ENCODE measurements at places on chromosomes 7 and 10.
A peak's percentile ranks its signal among the peaks of the same experiment; 100 is the strongest.

GRCh38 chr10:94630017-94630688, 53.4 kb upstream of the CYP2C18 start:
- peak; percentile 1 for DNase-seq

DNA sequence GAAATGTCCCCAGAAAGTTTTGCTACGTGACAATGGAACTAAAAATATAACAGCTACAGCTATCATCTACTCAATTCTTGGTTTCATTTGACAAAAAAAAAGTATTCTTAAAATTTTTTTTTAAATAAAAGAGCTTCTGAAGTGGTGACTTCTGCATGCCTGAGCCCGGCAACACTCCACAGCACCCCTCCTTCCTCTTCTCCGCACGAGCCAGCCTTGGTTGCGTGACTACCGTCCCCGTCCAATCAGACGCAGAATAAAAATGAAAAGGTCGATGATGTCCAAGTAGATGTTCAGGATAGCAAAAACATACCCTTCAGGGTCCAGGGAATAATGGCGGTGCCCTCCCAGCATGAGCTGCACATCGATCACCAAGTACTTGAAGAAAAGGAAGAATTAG, 34.5 kb upstream of the GATAD1 start:
- no peak for DNase-seq

GRCh38 chr10:124186956-124187355, 93.6 kb upstream of the CHST15 start:
- DNase-seq, result no peak

DNA sequence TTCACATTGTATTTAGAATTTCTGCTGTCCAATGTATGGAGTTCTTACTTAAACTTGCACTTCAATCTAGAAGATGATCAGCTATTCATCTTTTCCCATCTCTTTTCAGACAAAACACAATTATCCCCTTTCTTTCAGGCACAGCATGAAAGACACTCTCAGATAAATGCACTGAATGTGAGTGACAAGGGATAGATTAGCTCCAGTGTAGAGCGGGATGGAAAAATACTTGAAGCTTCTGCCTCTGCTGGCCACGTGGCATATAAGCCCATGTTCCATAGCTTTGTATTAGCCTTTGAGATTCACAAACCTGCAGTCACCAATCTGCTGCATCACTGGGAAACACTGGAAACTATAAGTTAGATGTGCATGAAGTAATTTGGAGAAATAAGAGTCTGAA, 162.2 kb upstream of the FAM3C start:
- no peak for DNase-seq

- DNase-seq, result no peak
Observed at GRCh38 chr10:63068246-63068645, 64.9 kb upstream of the NRBF2 start.

DNA sequence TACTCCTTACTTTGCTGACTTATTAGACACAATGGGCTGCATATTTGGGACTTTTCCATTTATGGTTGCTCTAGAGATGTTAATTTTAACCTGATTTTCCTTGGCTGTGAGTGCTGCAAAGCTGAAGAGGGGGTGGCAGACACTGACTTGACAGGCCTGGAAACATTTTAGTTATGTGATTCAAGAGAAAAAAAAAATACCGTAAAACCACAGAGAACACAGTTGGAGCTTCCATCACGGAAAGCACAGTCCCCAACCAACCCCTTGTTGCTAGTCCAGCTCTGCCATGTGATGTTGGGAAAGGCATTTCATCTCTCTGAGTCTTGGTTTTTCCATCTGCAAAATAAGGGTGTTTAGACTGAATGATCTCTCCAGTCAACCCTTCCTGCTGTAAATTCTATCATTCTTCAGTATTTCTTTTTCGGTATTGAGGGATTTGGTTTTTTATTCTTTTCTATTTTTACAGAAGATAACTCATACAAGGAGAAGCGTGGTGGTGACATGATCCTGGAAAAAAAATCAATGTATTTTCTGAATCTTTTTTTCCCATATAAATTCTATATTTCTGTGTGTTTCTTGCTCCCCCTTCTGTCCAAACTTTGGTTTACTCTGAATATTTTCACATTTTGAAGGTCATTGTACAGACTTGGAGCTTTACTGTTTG, 246.1 kb downstream of the REEP3 start:
- no peak for DNase-seq

DNA sequence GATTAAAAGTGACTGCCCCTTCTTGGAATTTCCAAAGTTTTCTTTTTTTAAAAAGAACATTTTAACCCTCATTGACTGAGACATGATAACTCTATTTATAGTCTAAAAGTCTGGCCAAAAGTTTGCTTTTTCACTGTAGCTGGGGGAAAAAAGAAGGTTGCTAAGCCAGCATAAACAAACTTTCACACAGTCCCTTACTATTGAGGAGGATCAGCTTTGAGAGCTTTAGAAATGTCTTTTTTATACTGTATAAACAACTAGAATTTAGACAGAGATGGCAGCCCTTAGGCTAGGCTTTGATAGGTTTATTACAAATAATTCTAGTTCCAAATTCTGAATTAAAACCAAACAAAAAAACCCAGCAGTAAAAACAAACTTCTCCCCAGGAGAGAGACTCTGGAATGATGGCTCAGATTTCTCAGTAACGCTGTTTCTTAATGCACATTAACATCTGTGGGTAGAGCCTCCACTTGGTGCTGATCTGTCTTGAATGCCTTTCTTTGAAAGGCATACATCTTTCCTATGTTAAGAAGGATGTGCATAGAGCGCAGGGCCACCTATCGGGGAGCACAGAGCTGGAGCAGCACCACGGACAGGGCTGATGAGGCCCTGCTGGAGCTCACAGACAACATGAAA, 100.9 kb upstream of the PDLIM1 start:
- peak; percentile 7 for DNase-seq

DNA sequence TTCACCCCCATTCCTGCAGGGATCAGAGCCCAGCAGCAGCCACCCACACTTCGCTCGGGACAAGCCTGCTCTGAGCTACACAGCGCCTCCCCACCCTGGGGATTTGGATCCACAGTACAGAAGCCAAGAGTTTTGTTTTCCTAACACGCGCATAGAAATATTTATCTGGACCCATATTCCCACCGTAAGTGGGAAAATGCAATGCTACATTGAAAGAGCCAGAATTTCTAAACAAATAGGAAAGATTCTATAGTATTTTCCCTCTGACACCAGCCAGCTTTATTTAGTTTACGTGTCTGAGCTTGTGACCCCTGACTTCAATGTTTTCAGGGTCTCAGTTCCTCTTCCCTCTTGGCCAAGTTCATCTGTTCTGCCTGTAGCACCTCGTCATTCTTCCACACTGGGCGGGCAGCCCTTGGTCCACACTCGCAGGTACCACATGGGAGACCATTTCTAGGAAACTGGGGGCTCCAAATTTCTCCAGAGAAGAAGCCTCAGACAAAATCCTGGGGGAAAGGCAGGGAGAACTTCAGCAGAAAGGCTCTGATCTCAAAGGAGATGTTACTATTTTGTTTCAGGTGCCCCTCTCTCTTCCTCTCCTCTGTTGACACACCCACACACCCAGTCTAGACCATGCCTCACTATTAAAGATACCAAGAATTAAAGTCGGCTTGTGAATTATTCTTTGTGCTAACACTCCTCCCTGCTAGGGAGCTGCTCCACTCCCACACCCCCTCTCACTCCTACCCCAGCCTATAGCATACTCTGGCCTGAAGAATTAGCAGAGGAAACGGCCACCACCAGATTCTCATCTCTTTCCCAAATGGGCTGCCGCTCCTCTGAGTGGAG, 116.0 kb upstream of the PCGF5 start:
- DNase-seq, result no peak

DNA sequence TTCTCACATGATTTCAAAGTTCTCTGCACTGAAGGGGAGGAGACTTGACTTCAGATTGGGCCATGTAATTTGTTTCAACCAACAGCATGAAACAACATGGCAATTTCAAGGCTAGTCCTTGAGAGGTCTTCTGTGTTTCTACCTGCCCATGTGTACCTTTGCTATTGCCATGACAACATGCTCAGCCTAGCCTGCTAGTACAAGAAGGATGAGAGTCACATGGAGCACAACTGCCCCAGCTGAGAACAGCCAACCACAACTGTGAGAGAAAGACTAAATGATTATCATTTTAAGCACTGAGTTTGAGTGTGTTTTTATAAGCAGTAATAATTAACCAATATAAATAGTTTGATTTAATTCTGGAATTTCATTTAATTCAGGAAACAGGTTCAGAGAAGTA, 41.9 kb downstream of the ANKMY2 start:
- DNase-seq, result no peak

DNA sequence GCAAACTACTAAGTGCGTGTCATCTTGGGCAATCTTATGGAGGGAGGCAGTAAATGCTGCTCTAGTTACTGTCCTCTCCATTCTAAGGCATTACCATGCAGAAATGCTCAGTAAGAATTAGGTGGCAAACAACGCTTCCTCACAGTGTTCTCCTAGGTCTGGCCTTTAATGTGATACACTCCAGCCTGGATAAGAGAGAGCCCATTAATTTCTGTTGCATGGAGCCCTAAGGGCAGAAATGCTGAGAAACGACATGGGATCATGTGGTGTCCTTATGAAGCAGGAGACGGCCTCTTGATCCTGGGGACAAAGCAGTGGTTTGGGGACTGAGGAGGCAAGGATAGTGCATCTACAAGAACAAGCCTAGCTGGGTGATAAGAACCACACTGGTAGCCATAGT, 44.0 kb downstream of the SLC25A13 start:
- no peak for DNase-seq

DNA sequence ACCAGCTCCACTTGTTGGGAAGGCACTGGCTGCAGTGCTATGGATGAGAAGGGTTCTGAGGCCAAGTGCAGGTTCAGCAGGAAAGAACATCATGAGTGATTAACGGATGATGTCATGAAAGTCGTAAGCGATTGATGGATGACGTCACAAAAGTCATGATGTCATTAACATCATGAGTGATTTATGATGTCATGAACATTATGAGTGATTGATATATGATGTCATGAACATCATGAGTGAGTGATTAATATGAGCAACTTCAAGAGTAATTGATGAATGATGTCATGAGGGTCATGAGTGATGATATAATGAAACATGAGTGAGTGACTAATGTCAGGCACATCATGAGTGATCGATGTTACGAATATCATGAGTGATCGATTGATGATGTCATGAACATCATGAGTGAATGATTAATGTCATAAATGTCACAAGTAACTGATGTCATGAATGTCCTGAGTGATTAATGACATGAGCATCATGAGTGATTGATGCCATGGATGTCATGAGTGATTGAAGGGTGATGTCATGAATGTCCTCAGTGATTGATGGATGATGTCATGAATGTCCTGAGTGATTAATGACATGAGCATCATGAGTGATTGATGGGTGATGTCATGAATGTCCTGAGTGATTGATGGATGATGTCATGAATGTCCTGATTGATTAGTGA, 185.6 kb downstream of the PAXIP1 start:
- DNase-seq, result no peak

DNA sequence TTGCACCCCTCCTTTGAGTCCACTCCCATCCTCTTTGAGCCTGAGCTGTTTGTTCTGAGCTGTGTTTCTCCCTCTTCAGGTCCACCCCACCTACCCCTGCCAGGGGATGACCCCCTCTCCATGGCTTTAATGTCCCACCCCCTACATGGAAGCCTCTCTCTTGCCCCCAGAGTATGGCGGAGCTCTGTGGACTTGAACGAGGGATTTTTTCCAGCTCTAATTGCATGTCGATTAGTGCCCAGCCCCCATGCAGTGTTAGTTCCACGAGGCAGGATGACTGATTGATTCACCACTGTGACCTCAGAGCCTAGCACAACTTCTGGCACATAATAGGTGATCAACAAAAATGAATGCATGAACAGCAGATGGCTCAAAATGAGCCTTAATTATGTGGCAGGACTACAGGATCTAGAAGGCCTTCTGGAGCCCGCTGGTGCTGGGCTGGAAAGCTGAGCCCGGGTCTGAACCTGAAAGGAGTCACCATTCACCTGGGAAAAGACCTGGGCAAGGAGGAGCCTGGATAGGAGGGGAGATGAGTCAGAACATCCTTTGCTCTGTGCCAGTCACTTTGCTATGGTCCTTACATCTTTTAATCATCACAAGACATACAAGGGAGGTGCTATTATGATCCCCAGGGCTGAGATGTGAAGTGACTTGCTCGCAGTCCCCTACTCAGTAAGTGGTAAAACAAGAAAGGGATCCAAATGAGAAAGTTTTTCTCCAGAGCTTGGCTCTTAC, 17.1 kb upstream of the SLC18A2 start:
- DNase-seq, result no peak

DNA sequence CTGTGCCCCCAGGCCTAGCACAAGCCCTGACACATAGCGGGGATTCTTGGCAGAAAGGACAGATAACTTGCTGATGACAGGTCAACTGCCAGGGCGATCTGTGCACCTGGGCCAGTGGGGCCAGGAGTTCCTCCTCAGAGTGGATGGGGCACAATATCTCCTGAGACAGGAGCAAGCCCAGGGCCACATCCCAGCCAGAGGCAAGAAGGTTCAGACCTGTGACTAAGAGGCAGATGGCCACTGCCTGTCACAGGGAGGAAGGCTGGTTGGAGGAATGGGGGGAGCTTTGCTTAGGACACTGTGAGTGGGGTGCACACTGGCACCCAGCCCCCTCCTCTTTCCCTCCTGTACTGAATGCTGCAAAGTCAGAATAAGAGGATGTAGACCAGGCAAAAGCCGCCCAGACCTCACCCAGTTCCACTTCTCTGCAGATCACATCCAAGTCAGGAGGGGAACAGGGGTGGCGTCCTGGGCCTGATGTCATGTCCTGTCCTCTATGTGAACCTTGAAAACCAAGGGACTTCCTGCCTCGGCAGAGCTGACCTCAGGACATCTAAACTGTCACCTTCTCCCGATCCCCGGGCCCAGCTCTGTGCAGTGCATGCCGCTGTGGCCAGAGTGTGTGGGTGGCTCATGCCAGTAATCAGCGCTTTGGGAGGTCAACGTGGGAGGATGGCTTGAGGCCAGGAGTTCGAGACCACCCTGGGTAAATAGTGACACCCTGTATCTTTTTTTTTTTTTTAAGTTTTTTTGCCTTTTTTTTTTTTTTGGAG, 1.3 kb downstream of the GUSB start:
- DNase-seq, result no peak

GRCh38 chr7:148485618-148486017, 104.9 kb upstream of the C7orf33 start:
- no peak for DNase-seq

DNA sequence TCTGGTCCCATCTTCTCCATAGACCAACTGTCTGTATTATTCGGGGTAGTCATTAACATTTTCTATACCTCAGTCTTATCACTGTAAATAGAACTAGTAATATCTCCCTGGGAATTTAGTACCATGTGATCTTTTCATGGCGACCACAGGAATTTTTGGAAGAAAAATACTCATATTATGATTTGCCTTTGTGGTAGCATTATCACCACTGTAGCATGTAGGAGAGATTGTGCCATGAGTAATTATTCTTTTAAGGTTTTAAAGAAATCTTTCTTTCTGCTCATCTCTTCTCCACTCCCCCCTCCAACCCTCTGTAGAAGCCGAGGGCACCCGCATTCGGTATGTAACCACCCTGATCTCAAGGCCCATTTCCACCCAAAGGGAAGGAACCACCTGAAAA, 25.0 kb downstream of the ZNF365 start:
- no peak for DNase-seq

All from AG04450 (cell line).